Stomach (tissue), 19 donors: ENCODE measurements at places on chromosomes 7 and 10.

DNA sequence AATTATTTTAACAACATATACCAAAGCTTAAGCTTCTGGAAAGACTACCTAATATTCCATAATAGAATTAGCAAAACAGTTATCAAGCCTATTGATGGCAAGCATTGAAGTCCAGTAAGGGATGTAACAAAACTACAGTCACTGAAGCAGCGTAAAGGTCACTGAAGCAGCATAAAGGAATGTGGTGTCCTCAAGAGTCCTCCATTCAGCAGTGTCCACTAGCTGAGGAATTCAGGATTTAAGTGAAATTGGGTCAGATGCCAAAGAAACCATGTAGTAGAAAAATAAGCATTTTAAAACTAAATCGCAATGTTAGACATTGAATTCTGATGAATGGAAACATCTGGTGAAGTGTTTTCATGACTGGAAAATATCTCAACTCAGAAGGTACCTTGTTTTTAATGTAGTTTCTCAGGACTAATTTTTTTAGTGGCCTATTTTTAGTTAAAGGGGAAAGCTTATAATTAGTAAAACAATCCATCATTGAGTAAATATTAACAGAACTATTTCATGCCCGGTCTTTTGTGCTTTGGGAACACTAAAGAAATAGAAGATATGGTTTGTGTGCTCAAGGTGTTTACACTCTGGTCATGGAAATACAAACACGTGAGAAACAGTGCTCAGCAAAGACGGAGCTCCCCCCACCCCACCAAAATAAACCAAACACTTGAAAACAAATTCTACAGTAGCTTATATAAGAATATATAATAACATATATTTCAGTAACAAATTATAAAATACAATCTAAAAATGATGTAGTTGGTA, 121.4 kb downstream of the CDK14 start:
- DNase-seq = peak; percentile 82

DNA sequence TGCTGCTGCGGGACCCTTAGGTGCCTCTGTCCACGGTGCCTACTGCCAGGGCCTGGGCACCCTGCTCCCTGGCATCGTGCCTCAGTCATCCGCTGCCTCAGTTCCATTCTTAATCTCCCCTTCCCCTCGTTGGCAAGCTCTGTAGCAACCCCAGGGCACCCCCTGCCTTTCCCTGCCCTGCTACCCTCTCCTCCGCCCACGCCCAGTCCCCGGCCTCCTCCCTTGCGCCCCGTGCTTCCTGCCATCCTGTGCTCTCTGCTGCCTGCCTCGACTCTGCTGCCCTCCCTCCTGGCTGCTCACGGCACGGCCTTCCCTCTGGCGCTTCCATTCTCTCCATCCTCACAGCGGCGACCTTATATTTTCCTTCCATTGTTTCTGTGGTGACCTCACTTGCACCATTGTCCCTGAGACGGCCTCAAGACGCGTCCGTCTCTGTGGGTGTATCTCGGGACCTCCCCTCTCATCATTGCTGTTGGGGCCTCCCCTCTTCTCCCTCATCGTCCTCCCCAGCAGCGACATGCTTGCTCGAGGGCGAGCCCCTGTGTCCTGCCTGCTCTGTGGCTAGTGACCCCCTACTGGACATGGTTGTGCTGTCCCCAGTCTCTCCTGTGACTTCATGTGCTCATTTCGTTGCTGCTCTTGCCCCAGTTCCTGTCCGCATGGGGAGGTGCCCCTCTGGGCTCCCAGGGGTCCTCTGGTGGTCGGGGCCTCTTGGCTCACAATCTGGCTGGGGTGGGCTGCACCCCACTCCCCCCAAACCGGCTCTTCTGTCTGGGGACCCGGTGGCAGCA, 35.3 kb downstream of the AGAP3 start:
- DNase-seq = no peak

GRCh38 chr7:43577485-43577951, 5.4 kb upstream of the STK17A start:
- DNase-seq = no peak

- no peak for DNase-seq
Measured at GRCh38 chr10:20454331-20454730, 442.8 kb downstream of the NEBL start.

DNA sequence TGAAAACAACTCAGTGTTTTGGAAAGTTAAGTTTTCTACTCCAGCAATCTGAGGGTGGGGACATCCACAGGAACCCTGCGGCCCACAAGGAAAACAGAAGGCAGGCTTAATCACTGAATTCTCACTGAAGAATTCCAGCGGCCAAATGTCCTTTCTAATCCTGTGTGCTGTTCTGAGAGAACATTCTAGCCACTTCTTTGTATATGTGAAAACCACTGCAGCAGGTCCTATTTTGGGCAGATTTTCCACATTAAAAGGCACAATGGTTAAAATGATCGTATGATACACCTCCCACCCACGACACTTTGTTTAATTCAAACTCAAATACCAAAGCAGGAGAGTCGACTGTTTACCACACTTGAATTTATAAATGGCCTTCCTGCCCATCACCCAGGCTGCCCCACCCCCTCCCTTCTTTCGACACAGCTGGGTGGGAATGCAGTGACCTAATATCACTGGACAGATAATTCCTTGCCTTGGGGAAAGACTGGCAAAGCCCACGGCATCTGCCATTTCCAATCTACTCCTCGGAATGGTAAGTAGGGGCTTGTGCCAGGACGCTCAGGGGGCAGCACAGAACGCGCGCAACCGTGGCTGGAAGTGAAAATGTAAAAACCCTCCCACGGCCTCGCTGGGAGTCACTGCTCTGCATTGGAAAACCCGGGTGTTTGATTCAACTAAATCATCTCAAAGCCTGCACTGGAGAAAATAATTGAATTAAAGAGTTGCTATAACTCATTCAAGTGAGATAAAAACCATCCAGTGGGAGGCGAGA, 67.0 kb downstream of the CTBP2 start:
- DNase-seq = peak; percentile 32

- no peak for DNase-seq
Measured at GRCh38 chr10:78764436-78764835, 304.3 kb upstream of the ZMIZ1 start.

DNA sequence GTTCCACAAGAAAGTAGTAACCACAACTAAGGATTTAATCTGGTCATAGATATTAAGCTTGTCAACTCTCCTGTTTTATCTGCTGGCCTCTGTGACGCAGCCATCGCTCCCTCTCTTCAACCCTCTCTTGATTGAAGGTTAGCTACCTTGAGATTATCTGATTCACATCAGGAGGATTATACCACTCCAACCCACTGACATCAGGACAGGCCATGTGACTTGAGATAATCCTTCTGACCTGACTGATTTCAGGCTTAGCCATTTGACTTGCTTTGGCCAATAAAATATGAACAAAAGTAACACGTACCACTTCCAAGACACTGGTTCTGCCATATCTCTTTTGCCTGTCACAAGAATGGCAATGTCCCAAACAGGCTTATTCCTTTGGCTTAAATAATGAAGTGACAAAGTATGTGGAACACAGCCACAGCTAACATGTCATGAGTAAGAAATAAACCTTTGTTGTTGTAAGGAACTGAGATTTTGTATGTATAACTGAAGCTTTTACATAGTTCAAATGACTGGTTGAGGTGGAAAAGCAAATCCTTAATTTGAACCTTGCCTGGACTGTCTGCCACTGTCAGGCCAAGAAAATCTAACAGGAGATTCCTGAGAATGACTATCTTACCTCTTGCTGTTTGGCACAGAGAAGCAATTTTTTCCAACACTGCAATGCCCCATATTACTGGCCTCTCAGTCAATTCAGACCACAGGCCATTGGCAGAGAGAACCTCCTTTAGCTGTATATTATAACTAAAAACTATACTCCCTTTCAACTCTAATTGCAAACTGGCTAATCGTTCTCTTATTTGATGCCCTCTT, 13.9 kb downstream of the ZNF438 start:
- DNase-seq = no peak

DNA sequence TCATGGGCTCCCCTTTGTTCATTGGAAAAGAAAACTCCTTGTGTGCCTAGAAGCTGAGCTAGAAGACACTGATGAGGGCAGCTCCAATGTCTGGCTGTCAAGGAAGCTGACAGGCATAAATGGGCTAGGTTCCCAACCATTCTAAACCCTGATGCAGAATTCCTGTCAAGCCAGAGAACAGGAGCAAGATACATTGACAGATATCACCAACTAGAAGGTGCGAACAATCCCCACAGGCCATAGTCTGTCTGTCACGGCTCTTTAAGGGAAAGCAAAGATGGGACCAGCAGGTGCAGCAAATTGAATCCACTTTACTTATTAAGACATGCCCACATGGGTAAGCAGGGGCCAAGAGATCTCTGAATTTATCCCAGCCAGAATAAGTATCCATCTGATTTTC, 617.9 kb upstream of the POT1 start:
- no peak for DNase-seq

GRCh38 chr7:64996305-64996704, 5.5 kb upstream of the ZNF117 start:
- no peak for DNase-seq
